Karpas-422 (cell line): ENCODE measurements at places on chromosomes 2 and 18.

GRCh38 chr18:9507565-9508088 is 32.3 kb downstream of the RALBP1 start:
- no peak for DNase-seq

GRCh38 chr18:27964811-27965210 is 212.1 kb downstream of the CDH2 start:
- DNase-seq, result no peak

DNA sequence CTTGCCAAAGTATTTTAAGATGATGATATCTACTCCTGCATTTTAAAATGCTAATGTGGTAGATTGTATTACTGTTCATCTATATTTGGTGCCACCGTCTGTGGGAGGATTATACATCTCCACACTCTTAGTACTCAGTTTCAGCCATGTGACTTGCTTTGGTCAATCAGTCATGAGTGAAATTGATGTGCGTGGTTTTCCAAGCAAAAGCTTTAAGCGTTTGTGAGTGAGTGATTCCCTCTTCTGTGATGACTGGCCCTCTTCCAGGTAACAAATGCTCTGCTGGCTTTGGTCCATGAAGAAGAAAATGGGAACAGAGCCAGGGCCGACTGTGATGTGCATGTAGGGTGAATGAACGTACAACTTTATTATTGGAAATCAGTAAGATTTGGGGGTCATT is 330.4 kb downstream of the LPIN1 start:
- DNase-seq, result no peak

DNA sequence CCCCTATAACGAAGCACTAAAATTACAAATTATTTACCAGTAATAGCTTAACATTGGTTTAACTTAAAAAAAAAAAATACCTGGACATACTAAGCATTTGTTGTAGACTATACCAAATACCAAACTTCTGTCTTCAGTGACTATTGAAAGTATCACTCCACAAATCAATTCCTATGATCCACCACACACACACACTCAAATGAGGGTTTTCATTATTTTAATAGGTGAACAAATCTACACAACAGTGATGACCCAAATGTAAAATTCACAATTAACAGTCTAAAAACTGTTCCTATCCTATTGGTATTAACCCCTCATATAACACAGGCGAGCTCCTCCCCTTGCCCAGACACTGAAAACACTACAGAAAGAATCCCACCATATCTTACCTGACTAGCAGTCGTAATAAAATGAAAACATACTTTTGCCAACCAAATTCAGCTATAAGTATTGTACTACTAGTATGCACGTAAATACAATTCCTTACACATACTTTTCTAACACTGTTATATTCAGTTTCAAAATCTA is 2.5 kb downstream of the SP3 start:
- peak; percentile 63 for DNase-seq

DNA sequence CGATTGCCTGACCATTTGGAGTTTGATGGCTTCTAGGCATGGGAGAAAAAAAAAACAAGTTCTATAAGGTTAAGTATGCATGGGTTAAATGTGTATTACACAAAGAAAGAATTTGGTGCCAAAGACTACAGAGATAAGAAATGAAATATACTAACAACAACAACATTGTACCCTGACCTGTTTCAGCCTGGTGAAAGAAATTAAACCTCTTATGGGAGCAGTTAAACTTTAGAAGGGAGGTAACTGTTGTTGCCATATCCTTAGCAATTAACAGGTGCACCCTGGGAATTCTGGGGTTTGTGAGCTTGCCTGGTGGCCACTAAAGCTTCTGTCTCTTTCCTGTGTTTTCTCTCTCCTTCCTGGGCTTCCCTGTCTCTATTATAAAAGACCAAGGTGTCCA is 6.5 kb upstream of the IFIH1 start:
- no peak for DNase-seq

- DNase-seq, result no peak
These were observed 151.0 kb downstream of the HDAC4 start for GRCh38 chr2:239249776-239250175.

DNA sequence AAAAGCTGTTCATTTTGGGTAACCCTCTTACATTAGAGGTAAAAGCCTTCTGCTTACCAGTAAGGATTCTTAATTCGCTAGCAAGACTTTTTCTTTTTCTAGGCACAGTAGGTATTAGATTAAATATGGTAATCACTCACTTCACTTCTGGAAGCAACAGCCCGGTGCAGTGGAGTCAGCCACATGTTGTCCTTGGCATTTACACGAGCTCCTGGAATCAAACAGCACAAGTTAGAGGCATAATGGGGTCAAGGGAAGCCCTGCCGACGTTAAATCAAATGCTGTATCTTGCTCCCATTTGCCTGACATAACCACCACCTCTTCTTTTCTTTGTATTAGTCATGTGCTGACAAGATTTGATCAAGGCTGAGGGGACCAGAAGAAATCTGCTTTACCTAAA is 174.1 kb downstream of the ANKRD44 start:
- no peak for DNase-seq

GRCh38 chr2:187782301-187782700 is 228.1 kb upstream of the TFPI start:
- DNase-seq, result no peak

DNA sequence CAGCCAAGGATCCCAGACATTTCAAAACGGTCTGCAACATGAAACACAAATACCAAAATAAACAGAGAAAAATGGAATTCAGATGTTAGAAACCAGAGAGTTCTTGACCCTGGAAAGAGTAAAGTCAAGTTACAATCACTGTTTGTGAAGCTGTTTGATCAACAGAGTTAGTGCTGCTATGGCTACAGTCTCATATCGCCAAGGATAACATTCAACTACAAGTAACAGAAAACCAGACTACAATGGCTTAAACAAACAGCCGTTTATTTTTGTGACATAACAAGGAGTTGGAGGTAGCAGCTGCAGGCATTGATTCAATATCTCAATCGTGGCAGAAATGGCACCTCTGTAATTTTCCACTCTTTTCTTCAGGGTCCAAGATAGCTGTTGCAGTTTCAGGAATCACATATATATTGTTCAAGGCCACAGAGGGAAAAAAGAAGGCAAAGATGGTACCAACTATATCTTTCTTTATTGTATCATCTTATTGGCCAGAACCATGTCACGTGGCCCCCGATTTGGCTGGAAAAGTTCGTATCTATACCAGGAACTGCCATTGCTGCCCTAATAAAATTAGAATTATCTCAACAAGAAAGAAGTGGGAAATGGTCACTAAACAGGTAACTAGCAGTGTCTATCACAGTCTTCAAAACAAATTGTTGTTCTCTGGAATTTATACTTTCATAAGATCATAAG is 17.7 kb upstream of the HNRNPLL start:
- no peak for DNase-seq

GRCh38 chr2:10188211-10188610 is 65.7 kb downstream of the RRM2 start:
- DNase-seq, result no peak

DNA sequence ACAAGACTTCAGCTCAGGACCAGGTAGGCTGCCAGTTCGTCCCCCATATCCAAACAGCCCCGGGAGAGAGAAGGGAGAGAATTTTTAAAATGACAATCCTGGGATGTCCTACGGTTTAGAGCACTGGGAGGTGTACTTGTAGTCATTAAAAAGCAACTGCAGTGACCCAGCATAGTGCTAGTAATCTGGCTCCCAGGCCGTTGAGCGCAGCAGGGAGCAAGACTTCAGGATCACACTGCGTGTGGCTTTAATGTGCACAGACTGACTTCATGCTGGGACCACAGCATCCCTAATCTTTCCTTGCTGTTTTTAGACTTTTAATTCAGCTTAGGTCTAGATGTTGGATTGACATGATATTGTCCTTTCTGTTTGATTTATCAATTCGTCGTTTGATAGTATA is 219.3 kb upstream of the FOSL2 start:
- DNase-seq, result no peak

DNA sequence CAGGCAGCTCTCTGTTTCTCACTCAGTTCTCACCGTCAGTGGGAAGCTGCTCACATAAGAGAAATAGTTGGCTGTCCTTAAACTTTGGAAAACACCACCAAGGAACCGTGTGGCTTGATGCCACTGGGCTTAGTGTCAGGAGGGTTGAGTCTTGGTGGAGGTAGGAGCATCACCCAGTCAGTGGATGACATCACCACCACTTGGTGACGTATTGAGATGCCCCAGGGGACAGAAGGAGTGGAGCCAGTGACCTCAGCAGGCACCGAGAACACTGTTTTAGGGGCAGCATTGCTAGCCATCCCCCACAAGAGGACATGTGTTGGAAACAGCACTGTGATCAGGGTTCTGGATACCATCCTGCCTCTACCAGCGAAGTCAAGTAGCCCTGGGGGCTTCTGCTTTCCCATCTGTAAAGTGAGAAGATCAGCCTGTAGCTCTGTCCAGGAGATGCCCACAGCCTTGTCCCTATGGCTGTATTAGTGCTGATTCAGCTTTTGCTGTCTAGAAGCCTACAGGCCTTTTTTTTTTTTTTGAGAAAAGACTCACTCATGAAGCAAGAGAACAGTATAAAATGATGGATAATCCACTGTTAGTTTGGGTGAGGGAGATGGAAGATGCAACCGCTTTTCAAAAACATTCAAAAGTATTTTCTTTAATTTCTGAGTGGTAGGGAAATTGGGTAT is 66.2 kb downstream of the TSN start:
- DNase-seq, result no peak

- DNase-seq, result peak; percentile 69
These were observed 19.4 kb downstream of the TOGARAM2 start for GRCh38 chr2:29000481-29000880.

GRCh38 chr18:10036479-10036878 is 122.7 kb downstream of the VAPA start:
- no peak for DNase-seq

DNA sequence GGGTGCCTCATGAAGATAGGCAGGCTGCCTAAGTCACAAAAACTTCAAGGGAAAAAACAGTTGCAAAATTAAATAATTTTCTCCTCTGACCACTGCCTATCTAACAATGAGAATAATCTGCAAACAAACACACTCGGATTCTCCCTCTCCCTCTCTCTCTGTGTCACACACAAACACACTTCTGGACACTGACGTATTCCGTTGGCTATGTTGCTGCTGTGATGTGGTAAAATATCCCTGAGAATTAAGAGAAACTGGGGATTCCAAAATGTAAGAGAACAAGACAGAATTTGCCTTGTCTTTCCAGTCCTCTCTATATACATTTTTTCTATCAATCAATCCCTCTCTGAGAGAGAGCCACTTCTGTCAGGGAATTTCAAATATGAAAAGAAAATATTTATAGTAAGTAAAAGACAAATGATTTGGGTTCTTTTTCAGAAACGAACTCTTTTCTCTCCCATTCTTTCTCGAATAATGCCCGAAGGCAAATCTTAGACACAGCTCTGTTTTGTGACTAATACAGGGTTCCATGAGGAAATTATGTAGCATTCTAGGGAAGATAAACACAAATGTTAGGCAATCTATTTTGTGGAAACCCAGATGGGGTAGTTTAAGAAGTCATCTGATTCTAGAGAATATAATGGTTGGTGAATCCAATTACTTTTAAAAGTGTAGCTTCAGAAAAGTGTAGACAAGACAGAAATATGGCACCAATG is 310.3 kb upstream of the CYP26B1 start:
- no peak for DNase-seq

GRCh38 chr2:179036353-179036905 is 13.5 kb downstream of the CCDC141 start:
- no peak for DNase-seq
